ENCODE measurements at places on chromosomes 4 and X.

GRCh38 chrX:104288961-104289360 is 34.2 kb upstream of the ESX1 start:
- DNase-seq: no peak

GRCh38 chr4:119321921-119322687 is at the start of gene FABP2:
FABP2 (minus strand) TSS chr4:119322138; CDS start chr4:119322102, 36 bp downstream.
- DNase-seq: no peak

DNA sequence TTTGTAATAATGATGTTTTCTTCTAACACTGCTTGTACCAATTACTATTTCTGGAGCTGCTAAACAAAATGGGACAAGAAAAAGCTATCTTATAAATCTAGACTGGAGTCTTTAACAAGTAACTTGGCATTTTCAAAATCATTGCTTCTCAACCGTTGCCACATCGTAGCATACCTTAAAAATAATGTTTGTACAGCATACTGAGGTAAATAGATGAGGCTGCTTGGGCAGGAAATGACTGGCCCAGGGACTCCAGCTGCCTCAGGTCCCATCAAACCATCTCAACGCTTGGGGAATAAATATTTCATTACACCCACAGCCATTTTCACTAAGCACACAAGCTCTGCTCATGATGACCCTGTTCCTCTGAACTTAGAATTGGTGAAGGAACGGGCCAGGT is 115.1 kb downstream of the SPANXA1 start:
- DNase-seq: no peak

DNA sequence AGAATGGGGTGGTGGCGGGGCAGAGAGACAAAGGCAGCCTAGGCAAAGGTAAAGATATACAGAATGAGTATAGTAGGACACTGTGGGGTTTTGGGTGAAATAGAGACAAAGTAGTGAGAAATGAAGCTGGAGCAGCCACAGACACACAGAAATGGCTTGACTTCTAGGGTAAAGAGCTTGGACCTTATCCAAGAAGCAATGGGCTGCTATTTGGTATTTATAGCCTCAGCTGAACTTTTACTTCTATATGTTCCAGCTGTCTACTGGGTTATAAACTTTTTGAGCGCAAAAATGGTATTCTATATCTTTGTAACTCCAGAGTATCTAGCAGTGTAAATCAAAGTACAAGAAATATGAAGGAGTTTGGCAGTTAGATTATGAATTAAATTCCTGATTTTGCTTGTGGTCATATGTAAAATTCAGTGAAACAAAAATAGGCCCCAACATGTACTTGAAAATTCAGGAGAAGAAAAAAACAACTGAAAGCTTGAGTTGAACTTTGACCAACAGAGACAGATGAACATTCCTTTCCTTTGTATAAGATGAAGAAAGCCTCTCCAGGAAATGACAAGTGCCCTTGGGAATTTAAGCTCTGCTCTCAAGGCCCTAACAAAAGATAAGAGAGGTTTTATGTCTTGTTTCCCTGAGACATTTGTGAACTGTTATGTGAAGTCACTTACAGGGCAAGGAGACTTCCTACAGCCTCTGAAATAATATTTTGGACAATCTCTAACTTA is 354.1 kb downstream of the CHIC1 start:
- no peak for DNase-seq

- no peak for DNase-seq
Observed at GRCh38 chr4:163623787-163624186, 129.3 kb downstream of the TMA16 start.

DNA sequence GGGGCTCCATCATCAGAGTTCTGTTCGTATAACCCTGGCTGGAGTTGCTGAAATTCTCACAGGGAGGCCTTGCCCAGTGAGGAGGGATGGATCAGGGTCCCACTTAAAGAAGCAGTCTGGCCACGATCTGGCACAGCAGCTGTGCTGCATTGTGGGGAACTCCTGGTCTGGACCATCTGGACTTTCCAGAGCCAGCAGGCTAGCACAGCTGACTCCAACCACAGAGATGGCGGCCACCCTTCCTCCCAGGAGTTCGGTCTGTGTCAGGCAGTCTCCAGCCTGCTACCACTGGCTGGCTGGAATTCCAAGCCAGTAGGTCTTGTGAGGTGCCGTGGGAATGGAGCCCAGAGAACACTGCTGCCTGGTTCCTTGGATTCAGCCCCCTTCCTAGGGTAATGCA is 62.0 kb downstream of the SLAIN2 start:
- DNase-seq: no peak

GRCh38 chr4:5381961-5382441 is 326.4 kb downstream of the EVC2 start:
- no peak for DNase-seq

DNA sequence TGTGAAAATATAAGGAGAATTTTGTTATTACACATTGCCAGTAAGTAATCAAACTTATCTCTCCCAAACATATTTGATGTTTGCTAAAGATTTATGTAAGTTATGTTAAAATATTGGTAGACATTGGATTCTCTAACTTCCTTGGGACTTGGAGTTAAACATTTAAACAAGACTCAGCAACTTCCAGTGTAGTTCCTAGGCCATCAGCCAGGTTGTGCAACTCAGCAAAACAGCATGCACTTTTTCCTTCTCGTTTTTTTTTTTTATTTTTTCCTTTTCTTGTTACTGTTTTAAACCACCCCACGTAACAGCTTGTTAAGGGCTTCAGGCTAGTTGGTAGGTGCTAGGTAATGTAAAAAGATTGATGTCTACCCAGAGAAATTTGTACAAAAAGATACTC is 510.4 kb downstream of the ANKRD50 start:
- DNase-seq: no peak

- DNase-seq: no peak
Observed at GRCh38 chr4:89294573-89295269, 12.9 kb downstream of the GPRIN3 start.

DNA sequence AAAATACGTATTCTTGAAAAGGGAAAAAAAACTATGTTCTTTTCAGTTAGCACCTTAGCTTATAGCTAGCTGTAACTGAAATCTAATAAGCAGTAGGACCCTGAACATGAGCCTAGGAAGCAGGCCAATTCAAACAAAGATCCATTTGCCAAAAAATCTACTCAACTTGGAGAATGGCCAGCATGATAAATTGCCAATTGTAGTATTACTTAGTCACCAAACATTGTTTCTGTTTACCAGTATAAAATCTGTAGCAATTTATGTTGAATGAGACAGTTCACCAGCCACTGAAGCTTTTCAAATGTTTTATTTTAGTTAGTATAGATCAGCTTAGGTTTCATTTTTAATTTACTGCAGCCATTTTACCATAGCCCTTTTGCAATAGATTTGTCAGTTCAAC is 323.6 kb upstream of the DIPK2B start:
- DNase-seq: no peak

Data from activated naive CD4-positive, alpha-beta T cell treated with anti-CD3 and anti-CD28 coated beads, Interleukin-2, amount 10 ng/mL, durations not matched to agents 7 days and 5 days (primary cell).